Breast epithelium (tissue), 4 donors: ENCODE measurements at places on chromosomes 3 and 15. TPM values are rescaled to one million over a fixed set of nuclear protein-coding genes. Genes with fewer than 3 reads are reported as not detected.

The BMF gene
- 9.3 TPM for total RNA-seq

The HAUS2 gene
- total RNA-seq: 29.3 TPM

The CLSTN2 gene
- 75.5 TPM for total RNA-seq

The HIGD2B gene
- not detected for total RNA-seq

The FBN1 gene
- total RNA-seq: 210 TPM

DNA sequence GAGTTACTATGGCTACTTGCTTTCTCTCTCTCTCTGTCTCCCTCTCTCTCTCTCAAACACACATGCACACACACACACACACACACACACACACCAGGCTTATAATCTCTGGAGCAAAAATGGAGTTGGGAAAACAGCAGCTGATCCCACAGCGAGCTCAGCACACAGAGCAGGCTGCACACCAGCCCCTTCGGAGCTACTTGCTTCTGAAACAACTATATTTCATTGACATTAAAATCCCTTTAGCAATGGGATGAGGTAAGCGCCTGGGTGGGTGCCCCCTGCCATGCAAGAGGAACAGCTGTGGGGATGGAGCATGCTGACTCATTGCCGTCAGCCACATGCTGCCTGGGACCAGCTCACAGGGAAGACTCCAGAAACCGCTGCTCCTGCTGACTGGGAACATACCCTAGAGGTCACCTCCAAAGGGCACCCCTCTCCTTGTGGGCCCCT lies 45.7 kb downstream of the B3GNT5 start:
- no peaks in the 10 kb centered on the region for H3K4me1 ChIP-seq
- DNase-seq: no peak
- H3K36me3 ChIP-seq: no peaks in the 10 kb centered on the region
- no peak overlapping the region for H3K4me3 ChIP-seq
- no peaks in the 10 kb centered on the region for H3K27me3 ChIP-seq

- H3K27me3 ChIP-seq: no peaks in the 10 kb centered on the region
- no peaks in the 10 kb centered on the region for H3K4me1 ChIP-seq
- DNase-seq: no peak
- H3K4me3 ChIP-seq: no peak overlapping the region
- no peaks in the 10 kb centered on the region for H3K36me3 ChIP-seq
Measured at GRCh38 chr15:73495181-73495580, 52.2 kb downstream of the REC114 start.

DNA sequence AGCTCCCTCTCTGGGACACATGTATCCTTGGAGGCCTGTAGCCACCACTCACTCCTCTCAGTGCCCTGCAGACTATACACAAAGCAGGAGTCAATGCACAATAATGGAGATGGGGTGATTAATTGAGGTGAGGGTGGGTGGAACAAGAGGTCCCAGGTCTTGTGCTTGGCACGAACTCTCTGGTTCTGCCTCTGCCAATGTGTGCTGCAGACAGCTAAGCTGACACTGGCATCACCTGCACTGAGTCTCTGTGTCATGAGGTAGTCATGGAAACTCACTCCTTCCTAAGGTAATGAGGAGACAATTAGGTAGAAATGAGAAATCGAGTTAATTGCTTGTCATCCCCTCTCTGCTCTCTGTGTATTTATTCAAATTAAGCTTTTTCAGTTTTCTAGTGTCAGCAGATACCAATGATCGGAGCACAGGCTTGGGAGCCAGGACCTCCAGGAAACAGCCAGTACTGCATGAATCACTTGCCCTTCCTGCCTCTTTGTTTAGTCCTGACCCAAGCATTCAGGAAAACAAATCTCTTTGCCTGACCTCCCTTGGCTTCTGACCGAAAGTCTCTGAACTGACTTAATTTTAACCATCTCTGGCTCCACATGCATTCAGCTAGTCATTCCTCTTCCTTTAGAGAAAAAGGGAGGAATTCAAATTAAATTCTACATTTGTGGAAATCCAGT lies 56.7 kb downstream of the DRD3 start:
- H3K27me3 ChIP-seq: no peaks in the 10 kb centered on the region
- no peak overlapping the region for H3K4me3 ChIP-seq
- DNase-seq: no peak
- H3K36me3 ChIP-seq: no peaks in the 10 kb centered on the region
- no peaks in the 10 kb centered on the region for H3K4me1 ChIP-seq

DNA sequence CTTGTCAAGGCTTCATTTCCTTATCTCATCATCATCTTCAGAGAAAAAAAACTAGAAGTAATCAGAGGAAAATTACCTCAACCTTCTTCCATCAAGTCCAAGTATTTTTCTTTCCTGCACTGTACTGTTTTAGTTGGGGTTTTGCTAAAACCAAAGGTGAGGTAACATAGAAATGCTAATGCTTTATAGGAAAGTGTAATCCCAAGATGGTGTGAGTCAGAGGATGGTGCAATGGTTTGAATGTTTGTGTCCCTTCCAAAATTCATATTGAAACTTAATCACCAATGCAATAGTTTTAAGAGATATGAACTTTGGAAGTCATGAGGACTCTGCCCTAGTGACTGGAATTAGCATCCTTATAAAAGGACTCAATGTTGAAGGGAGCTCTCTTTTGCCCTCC lies 79.5 kb downstream of the KBTBD8 start:
- no peak overlapping the region for H3K27ac ChIP-seq
- no peak overlapping the region for H3K4me3 ChIP-seq
- DNase-seq: no peak
- no peaks in the 10 kb centered on the region for H3K4me1 ChIP-seq
- H3K27me3 ChIP-seq: no peaks in the 10 kb centered on the region

DNA sequence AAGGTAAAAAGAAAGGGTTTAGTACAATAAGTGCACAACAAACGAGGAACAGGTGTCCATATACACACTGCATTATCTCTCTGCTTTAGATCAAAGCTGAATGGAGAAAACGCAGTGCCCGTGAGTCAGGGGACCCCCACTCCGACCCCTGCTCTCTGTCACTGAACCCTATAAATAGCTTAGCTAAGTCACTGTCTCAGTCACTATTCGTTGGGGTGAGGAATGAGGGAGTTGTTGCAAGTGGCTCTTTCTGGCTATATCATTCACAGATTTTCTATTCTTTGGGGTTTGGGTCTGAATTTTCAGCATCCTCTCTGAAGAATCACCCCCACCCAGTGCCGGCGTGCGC lies 458 bp upstream of the STAC start:
- H3K27ac ChIP-seq: peak overlapping the region; percentile 52
- DNase-seq: no peak
- H3K4me3 ChIP-seq: peak overlapping the region; percentile 85
- H3K36me3 ChIP-seq: no peaks in the 10 kb centered on the region
- H3K27me3 ChIP-seq: no peaks in the 10 kb centered on the region
- H3K4me1 ChIP-seq: no peaks in the 10 kb centered on the region

GRCh38 chr15:98952381-98952803 lies 55.2 kb downstream of the PGPEP1L start:
- H3K27me3 ChIP-seq: no peaks in the 10 kb centered on the region
- H3K36me3 ChIP-seq: peaks cover 4% of the 10 kb centered on the region
- peaks cover 3% of the 10 kb centered on the region for H3K4me1 ChIP-seq
- H3K27ac ChIP-seq: peak overlapping the region; percentile 92

- no peaks in the 10 kb centered on the region for H3K36me3 ChIP-seq
- no peak for DNase-seq
- no peak overlapping the region for H3K4me3 ChIP-seq
- H3K27ac ChIP-seq: no peak overlapping the region
Measured at GRCh38 chr3:24510030-24510648, 15.5 kb upstream of the THRB start.

DNA sequence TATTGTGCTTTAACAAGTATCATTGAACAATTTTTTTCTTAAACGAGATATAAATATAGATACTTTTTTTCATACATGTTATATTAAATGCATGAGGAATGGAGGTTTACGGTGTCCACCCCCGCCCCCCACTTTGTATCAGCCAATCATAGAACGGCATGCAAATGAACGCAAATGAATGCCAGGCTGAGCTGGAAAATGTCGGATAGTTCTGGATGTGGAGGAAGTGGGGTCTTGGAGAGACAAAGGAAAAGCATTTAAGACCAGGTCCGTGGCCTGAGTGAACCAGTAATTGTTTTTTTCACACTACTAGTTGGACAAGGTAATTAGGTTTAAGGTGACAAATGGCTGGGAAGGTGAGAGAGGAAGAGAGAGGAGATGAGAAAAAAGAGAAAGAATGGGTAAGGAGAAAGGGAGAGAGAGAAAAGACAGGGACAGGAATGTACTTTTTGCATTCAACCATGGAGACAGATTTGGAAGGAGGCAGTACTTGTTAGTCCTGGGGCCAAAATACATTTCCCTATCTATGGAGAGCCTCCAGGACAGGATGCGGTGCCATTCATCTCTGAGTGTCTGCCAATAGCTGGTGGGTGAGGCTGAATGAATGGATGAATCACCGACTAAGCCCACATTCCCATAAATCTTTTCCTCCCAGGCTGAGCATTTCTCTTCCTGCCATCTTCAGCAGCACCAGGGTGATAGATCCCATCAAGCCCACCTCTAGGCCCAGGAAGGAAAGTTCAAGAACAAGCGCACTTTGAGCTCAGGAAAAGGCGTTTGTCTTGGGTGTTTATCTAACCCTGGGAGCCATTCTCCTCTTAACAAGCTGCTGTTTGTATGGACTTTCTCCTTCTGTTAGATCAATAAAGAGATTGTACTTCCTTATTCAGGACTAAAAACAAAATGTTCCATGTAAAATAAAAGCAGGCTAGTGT lies 1.4 kb upstream of the RAD18 start:
- DNase-seq: no peak
- no peaks in the 10 kb centered on the region for H3K36me3 ChIP-seq
- H3K27ac ChIP-seq: peak overlapping the region; percentile 69
- H3K4me1 ChIP-seq: no peaks in the 10 kb centered on the region
- no peak overlapping the region for H3K4me3 ChIP-seq
- no peaks in the 10 kb centered on the region for H3K27me3 ChIP-seq

DNA sequence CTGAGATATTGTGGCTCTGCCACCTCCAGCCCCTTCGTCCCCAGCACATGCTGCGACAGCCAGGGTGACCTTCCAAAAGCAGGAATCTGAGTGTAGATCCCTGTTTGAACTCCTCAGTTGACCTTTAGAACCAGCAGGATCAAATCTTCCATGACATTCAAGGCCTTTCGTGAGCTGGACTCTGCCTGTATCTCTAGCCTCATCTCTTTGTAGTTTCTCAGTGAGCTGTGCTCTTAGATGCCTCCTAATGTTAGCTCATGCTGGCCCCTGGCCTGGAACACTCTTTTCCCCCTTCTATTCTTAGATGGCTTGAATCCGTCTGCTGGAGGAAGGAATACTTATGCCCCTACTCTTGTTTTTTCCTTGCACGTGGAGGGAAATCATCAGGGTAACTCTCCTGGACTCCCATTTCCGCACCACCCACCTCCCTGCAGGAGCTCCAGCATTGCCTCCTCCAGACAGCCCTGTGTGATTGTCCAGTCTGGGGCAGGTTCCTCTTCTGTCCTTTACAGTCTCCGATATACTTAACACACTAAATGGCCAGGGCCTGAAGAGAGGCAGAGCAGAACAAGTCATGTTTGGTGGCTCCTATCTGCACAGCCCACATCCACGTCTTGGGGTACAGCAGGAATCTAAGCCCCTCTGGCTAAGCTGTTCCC lies 26.7 kb upstream of the CHRNB4 start:
- no peak overlapping the region for H3K4me3 ChIP-seq
- no peaks in the 10 kb centered on the region for H3K36me3 ChIP-seq
- DNase-seq: no peak
- no peaks in the 10 kb centered on the region for H3K27me3 ChIP-seq

GRCh38 chr3:71050538-71051258 lies 532.8 kb downstream of the FOXP1 start:
- peak overlapping the region; percentile 50 for H3K27ac ChIP-seq
- H3K36me3 ChIP-seq: no peaks in the 10 kb centered on the region
- H3K27me3 ChIP-seq: no peaks in the 10 kb centered on the region
- H3K4me1 ChIP-seq: peaks cover 7% of the 10 kb centered on the region

GRCh38 chr3:155190691-155191090 lies 102.8 kb downstream of the STRIT1 start:
- H3K4me3 ChIP-seq: no peak overlapping the region
- DNase-seq: no peak
- no peak overlapping the region for H3K27ac ChIP-seq
- H3K27me3 ChIP-seq: no peaks in the 10 kb centered on the region
- H3K36me3 ChIP-seq: no peaks in the 10 kb centered on the region

GRCh38 chr3:13242364-13242737 lies 169.1 kb upstream of the IQSEC1 start:
- H3K4me3 ChIP-seq: no peak overlapping the region
- H3K27me3 ChIP-seq: no peaks in the 10 kb centered on the region
- DNase-seq: no peak
- no peak overlapping the region for H3K27ac ChIP-seq

- DNase-seq: no peak
- no peaks in the 10 kb centered on the region for H3K4me1 ChIP-seq
- H3K27ac ChIP-seq: no peak overlapping the region
- no peaks in the 10 kb centered on the region for H3K27me3 ChIP-seq
- H3K4me3 ChIP-seq: no peak overlapping the region
Measured at GRCh38 chr3:183490653-183491052, 62.2 kb upstream of the MCF2L2 start.

- peaks cover 3% of the 10 kb centered on the region for H3K4me1 ChIP-seq
- H3K27ac ChIP-seq: no peak overlapping the region
- H3K27me3 ChIP-seq: no peaks in the 10 kb centered on the region
- H3K4me3 ChIP-seq: no peak overlapping the region
Measured at GRCh38 chr15:85402195-85402881, 21.9 kb downstream of the AKAP13 start.
